ENCODE measurements at places on chromosomes 12 and 14. TPM values are rescaled to one million over a fixed set of nuclear protein-coding genes. Genes with fewer than 3 reads are reported as not detected.

GPX2 gene
- not detected for total RNA-seq

KHNYN gene
- total RNA-seq: 20.0 TPM

- no peak for DNase-seq
Observed at GRCh38 chr12:112447106-112447505, 28.4 kb downstream of the PTPN11 start.

DNA sequence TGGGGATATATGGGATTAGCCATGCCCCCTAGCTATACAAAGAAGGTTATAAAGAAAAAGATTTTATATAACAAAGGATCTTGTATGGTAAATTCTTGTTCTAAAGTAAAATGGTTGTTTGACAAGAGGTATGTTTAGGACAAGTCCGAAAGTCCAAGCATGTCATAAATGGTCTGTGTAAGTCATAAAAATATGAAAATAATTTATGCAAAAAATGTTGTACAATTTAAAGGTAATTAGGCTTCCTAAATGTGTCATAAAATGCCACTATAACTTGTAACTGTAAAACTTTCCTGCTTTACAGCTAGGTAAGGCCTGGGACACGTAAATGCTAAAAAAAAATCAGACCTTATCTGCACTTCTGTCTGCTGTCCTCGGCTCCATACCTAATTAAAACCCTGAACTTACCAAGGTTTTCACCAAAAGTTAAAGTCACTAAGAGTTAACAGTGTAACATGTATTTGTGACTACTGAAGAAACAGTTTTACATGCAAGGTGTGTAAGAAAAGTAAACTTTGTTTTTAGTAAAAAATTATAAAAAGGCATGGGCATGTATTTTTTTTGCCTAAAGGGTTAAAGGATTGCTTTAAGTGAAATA, 110.0 kb upstream of the RESF1 start:
- no peak for DNase-seq

- no peak for DNase-seq
Observed at GRCh38 chr12:92338671-92339070, 193.0 kb upstream of the BTG1 start.

CLEC1B gene
- not detected for total RNA-seq

- no peak for DNase-seq
Observed at GRCh38 chr14:27995691-27996090, 770.9 kb upstream of the FOXG1 start.

- DNase-seq: no peak
Observed at GRCh38 chr12:16370096-16370495, 22.7 kb downstream of the MGST1 start.

MDP1 gene
- total RNA-seq: 19.6 TPM

Data from heart left ventricle (tissue), 16 donors.